ENCODE measurements at places on chromosomes 4 and X.

GRCh38 chr4:8540072-8540471 is 40.1 kb upstream of the GPR78 start:
- no peak for DNase-seq

- no peak for DNase-seq
Measured at GRCh38 chrX:69116077-69116476, 49.2 kb downstream of the PJA1 start.

DNA sequence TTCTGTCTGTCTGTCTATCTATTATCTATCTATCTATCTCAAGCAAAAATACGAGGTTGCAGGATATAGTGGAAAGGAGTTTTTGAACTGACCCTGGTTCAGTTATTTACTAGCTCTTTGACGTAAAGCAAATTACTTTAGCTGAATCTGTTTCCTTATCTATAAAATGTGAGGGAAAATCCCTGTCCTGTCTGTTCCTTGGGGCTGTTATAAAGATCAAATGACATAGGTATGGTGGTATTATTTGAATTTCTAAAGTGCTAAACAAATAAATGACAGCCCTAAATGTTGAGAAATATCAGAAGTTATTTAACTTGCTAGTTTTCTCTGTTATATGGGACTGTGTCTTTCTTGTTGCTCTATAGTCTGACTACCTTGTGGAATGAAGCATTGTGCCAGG is 55.0 kb downstream of the MAGEC1 start:
- DNase-seq = no peak

DNA sequence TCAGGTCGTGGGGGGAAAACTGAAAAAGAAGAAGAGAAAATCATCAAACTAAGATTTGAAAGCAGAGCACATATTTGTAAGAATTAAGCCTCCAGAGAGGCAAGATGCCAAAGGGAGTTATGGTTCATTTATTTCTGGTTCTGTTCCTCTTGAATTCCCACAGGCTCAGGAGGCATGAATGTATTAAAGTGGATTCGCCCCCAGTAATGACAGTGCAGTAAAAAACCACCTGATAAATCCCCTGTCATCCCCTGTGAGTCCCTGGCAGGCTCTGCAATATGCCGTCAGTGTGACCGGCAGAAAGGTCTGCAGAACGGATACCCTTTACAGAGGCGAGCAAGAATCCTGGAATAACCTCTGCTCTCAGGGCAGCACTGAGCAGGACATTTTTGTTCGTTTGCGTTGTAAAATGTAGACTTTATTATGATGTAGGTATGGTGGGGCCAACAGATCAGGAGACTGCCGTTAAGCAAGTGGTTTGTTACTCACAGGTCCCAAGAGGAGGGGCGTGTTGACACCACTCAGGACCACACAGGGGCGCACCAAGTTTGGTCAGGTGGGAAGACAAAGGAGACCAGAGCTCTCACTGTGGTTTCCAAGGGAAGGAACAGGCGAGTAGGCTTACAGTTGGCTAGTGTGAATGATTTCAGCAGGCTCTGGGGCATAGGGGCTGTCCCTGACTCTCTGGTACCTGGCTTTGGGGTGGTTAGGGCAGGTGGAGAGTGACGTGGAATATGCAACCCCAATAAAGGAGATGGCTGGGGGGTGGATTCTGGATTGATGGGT is 75.3 kb downstream of the DHRSX start:
- no peak for DNase-seq

DNA sequence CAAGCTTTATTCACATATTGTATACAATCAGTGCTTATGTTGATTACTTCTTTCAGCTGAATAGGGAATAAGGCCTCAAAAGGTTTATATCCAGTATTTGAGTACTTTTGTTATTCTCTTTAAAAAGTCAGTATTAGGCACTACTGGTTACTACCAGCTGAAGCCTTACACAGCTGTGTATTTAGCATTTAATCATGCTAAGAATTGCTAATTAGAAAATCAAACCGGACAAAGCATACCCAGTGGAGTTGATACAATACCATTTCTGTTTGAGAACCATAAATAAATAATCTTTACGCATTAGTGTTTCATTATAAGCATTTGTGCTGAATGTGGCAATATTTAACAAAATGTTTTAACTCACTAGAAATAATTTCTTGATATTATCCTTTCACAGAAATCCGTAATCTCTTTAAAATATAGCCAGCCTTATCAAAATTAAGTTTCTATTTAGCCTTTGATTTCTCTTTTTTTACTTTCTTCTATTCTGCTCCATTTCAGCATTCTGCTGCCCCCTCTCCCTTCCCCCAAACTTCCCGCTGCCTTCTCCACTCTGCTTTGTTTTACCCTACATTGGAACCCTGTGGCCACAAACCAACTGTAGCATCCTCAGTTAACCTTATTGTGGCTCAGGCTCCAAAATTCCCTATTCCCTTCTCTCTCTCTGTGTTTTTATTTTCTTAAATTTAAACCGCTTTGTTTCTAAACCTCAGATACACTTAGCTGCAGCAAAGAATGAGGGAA is 37.8 kb downstream of the UGT8 start:
- DNase-seq = no peak

- DNase-seq = no peak
Measured at GRCh38 chr4:52658641-52659000, 480 bp downstream of the USP46 start.

- no peak for DNase-seq
Measured at GRCh38 chrX:129798456-129798855, 18.7 kb downstream of the SASH3 start.

GRCh38 chrX:106897259-106897658 is 5.9 kb downstream of the RIPPLY1 start:
- no peak for DNase-seq

- no peak for DNase-seq
Measured at GRCh38 chr4:187602339-187603092, 393.1 kb upstream of the ZFP42 start.

DNA sequence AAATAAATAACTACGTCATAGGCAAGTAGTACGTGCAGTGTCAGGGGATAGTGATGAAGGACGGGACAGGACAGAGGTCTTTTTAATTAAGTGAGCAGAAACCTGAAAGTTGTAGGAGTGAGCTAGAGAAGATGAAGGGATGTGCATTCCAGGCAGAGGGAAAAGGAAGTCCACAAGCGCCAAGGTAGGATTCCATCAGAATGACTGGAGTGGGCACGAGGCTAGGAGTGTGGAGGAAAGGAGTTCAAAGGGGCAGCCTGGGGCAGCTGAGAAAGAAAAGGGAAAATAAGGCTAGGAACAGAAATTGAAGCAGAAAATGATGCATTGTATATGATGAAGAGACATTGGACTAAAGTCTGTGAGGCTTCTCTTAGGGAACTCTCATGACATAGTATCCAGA is 192.2 kb upstream of the TLL1 start:
- no peak for DNase-seq

DNA sequence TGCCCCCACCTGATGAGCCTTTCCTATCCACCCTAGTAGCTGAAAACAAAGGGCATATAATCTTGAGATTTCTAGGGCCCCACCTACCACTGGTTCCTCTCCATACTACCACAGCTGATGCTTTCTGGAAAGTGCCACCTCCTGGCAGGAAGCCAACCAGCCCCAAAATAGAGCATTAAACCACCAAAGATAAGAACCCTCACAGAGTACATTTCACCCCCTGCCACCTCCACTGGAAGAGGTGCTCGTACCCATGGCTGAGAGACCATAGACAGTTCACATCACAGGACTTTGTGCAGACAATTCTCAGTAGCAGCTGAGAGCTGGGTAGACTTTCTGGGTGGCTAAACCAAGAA is 94.1 kb downstream of the IRS4 start:
- no peak for DNase-seq

GRCh38 chr4:128349921-128350320 is 62.3 kb upstream of the PGRMC2 start:
- no peak for DNase-seq

- no peak for DNase-seq
Measured at GRCh38 chrX:143429131-143429530, 88.1 kb downstream of the SPANXN3 start.

- DNase-seq = no peak
Measured at GRCh38 chr4:103934178-103934789, 214.5 kb upstream of the TACR3 start.

DNA sequence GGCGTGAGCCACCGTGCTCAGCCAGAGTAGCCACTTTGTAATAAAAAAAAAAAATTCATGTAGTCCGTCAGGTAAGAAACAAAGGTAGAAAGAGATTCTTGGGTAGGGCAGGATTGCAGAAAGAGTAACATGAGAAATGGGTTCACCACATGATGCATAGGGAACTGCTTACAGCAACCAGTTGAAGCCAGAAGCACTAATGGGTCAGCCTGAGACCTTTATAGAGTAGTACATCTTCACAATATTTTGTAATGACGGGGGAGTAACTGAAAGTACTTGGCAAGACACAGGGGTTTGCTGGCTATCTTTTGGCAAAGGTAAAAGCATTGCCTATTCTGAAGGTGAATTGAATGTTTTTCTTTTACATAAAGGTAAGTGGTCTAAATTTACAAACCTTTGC is 29.1 kb downstream of the FAM193A start:
- DNase-seq = no peak

DNA sequence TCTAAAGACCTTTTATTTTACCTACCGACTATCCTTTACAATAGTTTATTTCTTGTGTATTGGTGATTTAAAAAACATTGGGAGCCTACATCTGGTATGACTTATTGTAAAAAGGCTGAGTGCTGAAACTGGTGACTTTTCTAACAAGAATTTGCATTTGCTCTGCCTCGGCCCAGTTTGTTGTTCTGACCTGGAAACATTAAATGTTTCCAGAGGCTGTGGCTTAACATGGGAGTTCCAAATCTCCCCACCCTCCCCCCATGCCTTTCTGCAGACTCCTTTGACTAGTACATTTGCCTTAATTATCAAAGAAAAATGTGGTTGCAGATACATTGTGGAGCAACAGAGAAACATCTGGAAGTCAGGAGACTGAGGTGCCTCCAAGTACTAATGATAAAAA is 39.8 kb downstream of the SPCS3 start:
- no peak for DNase-seq

DNA sequence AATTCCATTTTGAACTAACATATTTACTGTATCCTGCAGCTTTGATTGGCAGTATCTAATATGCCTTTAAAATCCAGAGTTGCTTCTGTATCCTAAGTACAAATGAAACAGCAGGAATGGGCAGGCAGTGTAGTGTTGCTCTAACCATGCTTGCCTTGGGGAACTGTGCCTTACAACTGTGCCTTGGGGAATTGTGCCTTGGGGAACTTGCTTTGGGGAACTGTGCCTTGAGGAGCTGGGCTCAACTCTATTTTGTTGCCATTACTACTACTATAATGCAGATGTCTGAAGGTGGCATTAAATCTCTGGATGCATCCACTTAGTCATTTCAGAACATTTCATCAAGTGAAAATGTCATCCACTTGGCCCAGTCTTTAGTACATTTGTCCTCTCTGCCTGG is 6.9 kb downstream of the CXCL3 start:
- DNase-seq = no peak

GRCh38 chr4:112951362-112952312 is 97.8 kb upstream of the ANK2 start:
- DNase-seq = no peak

DNA sequence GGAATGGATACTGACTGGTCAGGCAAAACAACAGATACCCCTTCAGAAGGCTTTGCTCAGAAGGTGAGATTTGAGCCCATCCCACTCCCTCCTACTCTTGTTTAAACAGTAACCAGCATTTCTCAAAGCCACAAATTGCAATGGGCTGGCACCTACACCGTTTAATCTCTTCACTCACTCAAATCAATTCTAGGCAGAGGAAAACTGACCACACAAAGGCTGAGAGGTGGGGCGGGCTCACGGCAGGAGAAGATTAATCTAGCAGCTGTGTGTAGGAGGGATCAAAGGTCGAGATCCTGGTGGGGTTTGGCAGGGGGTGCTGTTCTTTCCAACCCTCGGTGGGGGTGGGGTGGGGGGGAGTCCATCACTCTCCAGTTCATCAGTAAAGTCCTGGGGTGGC is 622.4 kb downstream of the BCOR start:
- DNase-seq = no peak

DNA sequence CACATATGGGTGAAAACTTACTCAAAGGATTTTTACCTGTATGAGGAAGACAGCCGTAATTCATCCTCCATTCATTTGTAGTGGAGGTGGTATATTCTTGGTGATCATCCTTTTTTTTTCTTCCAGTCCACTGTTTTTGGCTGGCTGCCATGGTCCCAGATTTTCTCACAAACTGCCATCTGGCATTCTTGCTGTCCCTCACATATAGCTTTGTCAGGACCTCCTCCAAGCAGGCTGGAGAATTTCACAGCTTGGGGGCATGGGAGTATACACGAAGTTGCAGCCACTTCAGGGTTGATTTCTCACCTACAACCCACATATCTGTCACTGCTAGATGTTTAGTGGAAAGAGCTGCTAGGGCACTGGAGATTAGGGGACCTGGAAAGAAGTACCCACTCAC is 401.0 kb downstream of the IL1RAPL1 start:
- no peak for DNase-seq

DNA sequence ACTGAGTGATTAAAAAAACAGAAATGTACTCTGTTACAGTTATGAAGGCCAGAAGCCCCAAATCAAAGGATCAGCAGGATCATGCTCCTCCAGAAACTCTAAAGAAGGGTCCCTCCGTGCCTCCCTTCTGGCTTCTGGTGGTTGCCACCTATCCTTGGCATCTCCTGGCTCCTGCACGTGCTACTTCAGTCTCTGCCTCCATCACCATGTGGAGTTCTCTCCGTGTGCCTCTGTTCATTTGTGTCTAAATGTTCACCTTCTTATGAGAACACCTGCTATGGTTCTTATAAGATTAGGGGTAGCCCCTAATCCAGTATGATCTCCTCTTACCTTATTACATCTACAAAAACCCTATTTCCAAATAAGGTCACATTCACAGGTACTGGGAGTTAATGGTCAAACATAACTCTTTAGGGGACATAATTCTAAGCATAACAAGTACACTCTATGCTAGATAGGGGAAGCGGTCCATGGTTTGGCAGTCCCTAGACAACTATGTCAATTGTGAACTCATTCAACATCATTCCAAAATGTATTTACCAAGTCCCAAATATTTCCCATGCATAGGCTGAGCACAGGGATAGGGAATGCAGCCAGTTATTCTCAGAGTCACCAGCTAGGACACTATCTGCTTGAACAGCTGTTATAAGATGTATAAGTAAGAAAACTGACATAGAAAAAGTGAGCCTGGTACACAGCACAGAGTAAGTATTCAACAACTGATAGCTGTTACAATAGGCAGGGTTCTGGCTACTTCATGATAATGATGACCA is 295.5 kb upstream of the BOD1L1 start:
- no peak for DNase-seq

DNA sequence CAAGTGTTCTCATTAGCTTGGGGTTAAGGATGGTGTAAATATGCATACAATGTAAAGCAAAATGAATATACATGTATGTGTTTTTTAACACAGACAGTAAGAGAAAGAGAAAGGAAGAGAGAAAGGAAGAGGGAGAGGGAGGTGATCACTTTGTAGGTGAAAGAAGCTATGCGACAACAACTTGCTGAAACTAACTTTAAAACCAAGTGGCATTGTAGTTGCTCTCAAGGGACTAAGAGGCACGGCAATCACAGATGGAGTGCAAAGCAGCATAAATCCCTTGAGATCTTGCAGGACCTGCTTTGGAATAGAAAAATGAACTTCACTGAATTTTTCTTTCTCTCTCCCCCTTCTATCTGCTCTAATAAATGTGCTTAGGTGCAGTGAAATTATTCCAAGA is 1665.0 kb upstream of the TENM3 start:
- DNase-seq = no peak

GRCh38 chr4:123939621-123940020 is 543.0 kb downstream of the SPRY1 start:
- no peak for DNase-seq
